ENCODE measurements at places on chromosomes 7 and 10. TPM values are rescaled to one million over a fixed set of nuclear protein-coding genes. Genes with fewer than 3 reads are reported as not detected.

The PKD1L1 gene
- 1.3 TPM for polyA plus RNA-seq

DNA sequence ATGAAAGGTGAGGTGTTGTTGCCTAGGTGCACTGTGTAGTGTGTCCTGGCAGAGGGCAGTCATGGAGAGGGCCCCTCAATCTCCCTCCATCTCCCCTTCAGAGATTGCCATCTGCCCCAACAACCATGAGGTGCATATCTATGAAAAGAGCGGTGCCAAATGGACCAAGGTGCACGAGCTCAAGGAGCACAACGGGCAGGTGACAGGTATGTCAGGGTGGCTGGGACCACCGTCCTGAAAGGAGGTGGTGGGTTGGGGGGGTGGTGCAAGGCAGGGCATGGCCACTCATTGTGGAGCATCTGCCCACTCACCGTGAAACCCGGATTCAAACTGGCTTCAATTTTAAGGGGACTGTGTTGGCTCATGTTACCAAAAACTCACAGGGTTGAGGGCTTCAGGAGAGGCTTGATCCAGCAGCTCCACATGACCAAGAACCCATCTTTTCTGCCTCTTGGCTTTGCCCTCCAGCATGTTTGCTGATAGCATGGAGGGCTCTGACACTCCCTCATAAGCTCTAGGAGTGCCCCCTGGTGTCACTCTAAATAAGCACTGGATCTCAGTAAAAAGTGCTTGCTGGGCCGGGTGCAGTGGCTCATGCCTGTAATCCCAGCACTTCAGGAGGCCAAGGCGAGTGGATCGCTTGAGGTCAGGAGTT lies 12.2 kb downstream of the ARPC1B start:
- no peak overlapping the region for H3K4me3 ChIP-seq
- no peak overlapping the region for H3K27ac ChIP-seq
- no peak for DNase-seq
- H3K4me1 ChIP-seq, result peaks cover 3% of the 10 kb centered on the region
- no peaks in the 10 kb centered on the region for H3K27me3 ChIP-seq

The TRIM74 gene
- polyA plus RNA-seq, result 0.46 TPM

DNA sequence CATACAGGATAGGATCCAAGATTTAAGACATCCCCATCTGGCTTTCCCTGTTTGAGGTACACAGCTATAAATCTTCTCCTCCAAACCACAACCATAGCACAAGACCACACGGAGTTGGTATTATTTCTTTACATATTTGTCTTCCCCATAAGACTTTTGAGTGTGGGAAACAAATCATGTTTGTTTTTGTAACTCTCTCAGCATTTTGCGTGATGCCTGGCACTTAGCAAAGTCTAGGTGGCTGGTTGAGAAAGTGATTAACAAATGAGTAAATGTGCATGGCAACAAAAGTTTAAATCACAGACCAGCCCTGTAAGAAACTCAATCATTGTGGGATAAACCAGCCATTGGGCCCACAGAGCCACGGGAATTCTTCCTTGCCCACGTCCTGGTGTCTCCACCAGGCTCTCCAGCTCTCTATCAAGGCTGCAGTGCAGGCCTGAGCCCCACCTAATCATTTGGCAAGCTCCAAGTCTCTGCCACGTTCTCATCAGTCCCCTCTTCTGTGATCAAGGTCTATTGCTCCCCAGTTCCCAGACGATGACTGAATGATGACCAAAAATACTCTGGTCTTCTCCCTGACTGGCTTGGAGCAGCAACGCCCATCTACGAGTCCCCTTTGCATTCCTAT lies 317.8 kb downstream of the TNS3 start:
- H3K4me3 ChIP-seq, result no peak overlapping the region
- H3K4me1 ChIP-seq, result no peaks in the 10 kb centered on the region
- no peaks in the 10 kb centered on the region for H3K36me3 ChIP-seq
- no peak for DNase-seq
- H3K27me3 ChIP-seq, result no peaks in the 10 kb centered on the region

The ASAH2 gene
- polyA plus RNA-seq, result 0.89 TPM
